Right lung (tissue), 10 donors: ENCODE measurements at places on chromosomes 6 and 20.
A peak's percentile ranks its signal among the peaks of the same experiment; 100 is the strongest.

GRCh38 chr6:74606582-74607071 lies 599.2 kb downstream of the COL12A1 start:
- DNase-seq, result no peak

DNA sequence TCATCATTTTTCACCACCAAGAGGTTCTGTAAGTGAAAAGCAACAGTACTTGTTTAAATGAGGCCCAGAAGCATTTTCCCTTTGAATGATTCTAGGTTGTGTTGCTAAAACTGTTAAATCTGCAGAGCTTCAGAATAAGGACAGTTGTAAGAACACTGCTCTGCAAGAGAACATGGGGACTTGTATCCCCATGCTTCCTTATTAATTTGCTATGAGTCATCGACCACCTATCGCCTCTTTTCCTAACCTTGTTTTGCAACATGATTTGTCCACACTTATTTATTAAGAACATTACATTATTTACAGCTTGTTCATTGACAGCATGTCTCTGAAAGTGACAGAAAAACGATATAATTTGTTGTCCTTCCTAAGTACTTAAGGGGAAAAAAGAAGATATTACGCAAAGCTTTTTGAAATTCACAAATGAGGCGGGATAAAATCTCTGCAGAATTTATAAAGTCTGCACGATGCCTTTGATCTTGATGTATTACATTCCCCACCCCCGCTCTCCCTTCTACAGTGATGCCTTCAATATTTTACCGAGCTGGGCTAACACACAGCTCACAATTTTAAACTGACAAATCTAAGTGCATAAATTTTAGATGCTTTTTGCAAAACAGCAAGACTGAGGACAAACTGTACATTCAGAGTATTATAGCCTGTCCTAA lies 220.0 kb upstream of the SPTLC3 start:
- DNase-seq, result no peak

DNA sequence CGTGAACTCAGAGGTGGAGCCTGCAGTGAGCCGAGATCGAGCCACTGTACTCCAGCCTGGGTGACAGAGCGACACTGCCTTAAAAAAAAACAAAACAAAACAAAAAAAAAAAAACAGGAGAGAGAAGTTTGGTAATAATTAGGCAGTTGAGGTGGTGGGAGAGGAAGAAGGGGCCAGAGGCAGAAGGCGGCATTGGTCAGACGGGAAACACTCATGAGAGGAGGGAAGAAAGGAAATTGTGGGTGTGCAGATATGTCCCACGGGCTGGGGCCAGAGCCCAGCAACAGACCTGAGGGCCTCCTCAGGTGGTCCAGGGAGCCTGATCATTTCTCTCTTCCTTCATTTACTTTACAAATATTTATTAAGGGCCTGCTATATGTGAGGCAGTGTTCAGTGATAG lies 20.0 kb downstream of the SULF2 start:
- DNase-seq, result no peak

DNA sequence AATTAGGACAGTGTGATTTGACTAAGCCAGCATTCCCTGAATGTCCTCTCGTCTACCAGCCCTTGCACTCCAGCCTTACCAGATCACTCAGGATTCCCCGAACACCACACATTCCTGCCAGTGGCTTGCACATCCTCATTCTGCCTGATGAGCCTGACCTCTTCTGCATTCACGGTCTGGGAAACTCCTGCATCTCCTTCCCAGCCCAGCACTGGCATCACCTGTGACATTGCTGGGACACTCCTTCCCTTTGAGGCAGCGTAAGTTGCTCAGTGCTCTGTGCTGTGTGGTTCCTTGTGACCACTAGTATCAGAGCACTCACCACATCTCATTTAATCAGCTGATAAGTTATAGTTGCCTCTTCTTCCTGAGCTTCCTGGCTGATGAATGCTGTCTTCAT lies 17.3 kb downstream of the NCOA7 start:
- no peak for DNase-seq

DNA sequence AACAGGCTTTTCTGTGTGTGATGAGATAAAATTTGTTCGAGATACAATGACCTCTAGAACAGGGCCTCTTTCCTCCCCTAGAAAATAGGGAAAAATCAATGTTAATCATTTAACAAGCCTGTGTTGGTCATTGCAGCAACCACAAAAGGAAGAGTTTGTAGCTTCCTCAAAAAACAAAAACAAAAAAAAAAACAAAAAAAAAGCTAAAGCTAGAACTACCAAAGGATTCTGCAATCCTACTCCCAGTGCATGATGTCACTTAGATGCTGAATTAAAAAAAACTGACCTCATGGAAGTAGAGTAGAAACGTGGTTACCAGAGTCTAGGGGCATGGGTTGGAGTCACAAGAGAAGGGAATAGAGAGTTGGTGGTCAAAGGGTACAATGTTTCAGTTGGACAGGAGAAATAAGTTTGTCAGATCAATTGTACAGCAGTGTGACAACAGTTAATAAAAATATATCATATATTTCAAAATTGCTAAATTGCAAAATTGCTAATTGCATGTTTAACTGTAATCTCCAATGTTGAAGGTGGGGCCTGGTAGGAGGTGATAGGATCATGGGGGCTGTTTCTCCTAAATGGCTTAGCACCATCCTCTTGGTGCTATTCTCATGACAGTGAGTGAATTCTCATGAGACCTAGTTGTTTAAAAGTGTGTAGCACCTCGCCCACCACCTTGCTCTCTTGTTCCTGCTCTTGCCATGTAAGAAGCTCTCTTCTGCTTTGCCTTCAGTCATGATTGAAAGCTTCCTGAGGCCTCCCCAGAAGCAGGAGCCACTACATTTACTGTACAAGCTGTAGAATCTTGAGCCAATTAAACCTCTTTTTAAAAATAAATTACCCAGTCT lies 163.4 kb upstream of the SIM1 start:
- no peak for DNase-seq

- DNase-seq, result no peak
These were observed 4.9 kb downstream of the PREP start for GRCh38 chr6:105397987-105398386.

GRCh38 chr20:56373942-56374341 lies 15.2 kb downstream of the FAM210B start:
- DNase-seq, result no peak

DNA sequence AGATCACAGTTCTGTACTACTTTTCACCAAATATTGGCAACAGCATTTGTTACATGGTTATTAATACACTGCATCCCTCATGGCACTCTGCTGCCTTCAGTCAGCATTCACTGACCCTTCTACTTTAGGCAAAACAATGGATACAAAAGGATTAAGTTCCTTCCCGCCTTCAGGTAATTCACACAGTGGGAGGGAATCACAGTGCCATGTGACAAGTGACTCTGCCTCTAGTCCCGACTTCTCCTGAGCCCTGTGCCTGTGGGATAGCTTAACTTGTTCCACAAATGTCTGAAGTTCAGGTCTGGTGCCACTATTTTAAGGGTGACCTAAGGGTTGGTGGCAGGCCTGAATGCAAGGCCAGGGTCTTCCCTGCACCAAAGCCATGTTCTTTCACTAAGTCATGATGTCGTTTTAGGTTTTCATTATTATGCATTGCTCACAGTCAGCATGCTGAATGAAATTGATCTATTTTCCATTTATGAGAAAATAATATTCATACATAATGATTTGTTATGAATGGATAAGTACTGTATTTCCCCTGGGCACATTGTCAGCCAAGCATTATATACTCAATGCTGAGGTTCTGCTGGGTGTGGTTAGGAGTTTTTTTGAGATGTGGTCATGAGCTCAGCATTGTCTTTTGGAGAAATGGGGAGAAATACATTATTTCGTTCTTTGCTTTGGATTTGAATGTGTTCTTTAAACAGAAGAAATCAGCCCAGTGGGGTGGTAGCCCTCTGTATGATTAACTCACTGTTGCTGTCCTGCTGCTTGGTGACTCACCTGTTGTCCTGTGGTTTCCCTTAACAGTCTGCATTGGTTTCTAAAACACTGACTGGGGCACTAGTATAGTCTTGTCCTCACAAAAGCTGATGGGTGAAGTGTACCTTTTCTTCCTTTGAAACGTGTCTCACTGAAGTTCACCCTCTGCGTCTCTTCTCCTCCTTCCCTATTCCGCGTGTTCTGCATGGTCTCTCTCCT lies 66.4 kb downstream of the AFDN start:
- no peak for DNase-seq

GRCh38 chr6:73695619-73696421 lies at the start of gene CD109:
Gene CD109 (plus strand): TSS chr6:73696203. CDS start chr6:73696216, 13 bp downstream.
- DNase-seq, result peak; percentile 68

- no peak for DNase-seq
These were observed 116.3 kb downstream of the OGFRL1 start for GRCh38 chr6:71404967-71405278.

DNA sequence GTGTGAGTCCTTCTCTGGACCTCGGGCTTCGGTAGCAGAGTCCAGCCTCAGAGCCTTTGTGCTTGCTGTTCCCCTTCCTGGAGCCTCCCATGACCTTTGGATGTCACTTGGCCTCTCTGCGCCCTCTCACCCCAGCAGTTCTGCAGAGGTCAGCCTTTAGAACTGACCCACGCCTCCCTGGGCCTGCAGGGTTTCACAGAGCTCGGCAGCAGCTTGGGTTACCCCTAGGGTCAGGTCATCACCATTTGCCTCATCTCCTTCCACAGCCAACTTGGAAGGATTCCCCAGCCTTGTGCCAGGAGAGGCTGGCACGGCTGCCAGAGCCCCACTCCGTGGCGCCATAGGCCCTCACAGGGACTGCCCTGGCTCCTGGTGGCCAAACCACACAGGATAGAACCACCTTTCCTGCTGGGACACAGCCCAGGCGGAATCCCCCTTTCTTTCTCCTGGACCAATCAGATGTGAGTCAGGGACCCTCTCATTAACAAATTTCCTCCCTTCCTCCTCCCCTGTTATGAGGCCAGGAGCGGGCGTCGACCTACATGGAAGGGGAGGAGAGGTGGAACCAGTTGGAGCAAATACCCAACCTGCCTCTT lies 13.9 kb upstream of the SIRPA start:
- no peak for DNase-seq

DNA sequence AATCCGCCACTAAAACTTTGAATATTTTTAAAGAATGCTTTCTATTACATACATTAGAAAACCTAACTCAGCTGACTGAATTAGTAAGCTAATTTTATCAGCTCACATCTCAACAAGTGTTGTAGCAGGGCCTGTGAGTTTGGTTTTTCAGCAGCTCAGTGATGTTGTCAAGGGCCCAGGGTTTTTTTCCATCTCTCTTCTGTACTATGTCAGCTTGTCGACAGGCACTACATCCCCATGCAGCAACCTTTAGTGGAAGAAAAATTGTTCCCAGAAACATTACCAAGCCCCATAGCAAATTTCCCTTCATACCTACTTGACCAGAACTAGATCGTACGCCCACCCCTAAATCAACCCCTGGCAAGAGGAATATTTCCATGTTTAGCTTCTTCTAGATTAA lies 170.3 kb upstream of the TNFAIP3 start:
- DNase-seq, result no peak

DNA sequence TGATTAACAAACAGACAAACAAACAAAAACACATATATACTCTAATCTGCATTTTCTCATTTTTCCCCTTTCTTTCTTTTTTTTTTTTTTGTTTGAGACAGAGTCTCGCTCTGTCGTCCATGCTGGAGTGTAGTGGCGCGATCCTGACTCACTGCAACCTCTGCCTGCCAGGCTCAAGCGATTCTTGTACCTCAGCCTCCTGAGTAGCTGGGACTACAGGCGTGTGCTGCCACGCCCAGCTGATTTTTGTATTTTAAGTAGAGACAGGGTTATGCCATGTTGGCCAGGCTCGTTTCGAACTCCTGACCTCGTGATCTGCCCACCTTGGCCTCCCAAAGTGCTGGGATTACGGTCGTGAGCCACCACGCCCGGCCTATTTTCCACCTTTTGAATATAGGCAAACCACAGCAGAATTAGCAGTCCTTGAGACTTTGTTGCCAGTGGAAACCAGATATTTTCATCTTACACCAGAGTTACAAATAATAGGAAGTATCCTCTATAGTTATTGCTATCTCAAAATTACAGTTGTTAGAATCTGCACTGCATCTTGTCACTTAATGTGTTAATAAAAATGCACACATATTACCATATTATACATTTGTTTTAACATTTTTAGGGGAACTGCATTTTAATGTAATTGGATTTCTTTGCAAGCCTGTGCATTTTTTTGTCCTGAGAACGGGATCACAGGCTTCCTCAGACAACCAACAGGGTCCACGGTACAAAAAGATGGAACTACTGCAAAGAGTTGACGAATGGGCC lies 208.2 kb upstream of the ZNF217 start:
- no peak for DNase-seq

GRCh38 chr6:116088946-116089345 lies 11.7 kb upstream of the NT5DC1 start:
- no peak for DNase-seq

- no peak for DNase-seq
These were observed 8.5 kb downstream of the MOXD1 start for GRCh38 chr6:132392792-132393191.

- DNase-seq, result no peak
These were observed 123.8 kb downstream of the RFPL4B start for GRCh38 chr6:112470950-112471349.

GRCh38 chr6:140271759-140272377 lies 897.4 kb upstream of the CITED2 start:
- DNase-seq, result peak; percentile 4

DNA sequence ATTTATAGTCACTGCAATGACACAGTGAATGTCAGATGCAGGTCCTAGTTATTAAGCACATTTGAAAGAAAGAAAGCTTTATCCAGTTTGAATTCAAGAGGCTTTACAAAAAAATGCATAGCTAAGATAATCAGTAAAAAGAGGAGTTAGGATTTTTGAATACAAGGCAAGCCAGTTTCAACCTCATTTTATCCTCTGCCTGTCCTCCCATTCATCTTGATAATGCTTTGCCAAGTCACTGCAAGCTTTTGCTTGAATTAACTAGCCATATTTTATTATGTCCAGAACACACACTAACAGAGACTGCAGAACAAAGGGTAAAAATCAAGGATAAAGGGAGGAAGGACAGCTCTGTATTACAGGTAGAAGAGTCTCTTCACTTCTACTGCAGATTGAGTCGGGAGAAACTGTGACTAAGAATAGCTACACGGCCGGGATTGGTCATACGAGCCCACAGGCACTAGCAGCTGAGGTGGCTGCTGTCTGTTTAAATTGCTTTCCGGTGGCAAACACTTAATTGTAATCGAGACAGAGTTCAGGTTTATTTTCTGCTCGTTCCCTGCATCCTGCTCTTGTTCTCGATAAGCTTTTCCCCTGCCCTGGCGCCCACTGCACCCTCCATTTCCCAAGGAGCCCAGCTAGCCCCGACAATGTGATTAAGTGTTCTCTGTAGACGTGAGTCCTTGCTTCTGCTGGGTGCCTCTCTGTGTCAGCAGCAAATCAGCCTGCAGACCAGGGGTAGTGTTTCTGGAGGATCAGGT lies 30.5 kb upstream of the AKAP12 start:
- DNase-seq, result no peak

DNA sequence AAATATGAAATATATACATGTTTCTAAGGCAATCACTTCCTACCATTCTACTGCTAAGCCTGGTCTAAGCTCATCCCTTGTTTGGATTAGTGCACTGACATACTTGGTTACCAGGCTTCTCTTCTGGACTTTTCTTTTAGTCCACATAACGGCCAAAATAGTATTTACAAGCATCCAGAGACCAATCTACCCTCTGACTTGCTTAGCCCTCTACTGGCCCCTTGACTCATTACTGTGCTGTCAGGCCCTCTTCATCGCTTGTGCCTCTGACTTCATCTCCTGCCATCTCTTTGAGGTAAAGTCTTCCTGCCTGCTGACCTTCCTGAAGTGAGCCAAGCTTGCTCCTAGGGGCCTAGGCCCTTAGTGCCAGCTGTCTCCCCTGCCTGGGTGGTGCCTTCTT lies 35.1 kb downstream of the TULP4 start:
- DNase-seq, result no peak

GRCh38 chr20:4341804-4342485 lies 326.6 kb upstream of the RNF24 start:
- DNase-seq, result no peak

GRCh38 chr6:40986364-40986763 lies 52.7 kb downstream of the UNC5CL start:
- DNase-seq, result no peak
